Renal cortex interstitium (tissue), 15 donors: ENCODE measurements at places on chromosomes 5 and 9. TPM values are rescaled to one million over a fixed set of nuclear protein-coding genes. Genes with fewer than 3 reads are reported as not detected.

GRCh38 chr5:1037123-1037670 is 28.6 kb downstream of the NKD2 start:
- no peak for DNase-seq

GRCh38 chr9:131220485-131220884 is 55.8 kb downstream of the FAM78A start:
- no peak for DNase-seq

DNA sequence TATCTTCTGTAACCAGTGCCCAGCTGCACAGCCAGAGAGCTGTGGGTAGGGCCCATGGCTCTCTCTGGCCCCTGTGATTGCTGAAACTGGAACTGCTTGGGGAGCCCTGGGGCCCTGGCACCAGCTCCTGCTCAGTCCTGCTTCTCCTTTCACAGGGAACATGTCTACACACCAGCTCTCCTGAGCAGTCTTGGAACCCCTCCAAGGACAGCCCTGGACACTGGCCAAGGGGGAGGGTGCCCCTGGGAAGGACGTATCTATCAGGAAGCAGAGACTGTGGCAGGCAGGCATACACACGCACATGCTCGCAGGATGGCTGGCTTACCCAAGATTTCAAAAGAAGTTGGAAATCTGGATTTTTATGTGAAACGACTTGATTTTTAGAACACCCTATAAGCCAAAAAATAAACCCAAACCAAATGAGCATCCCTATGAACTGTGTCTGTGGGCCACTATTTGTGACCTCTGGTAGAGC is 8.8 kb upstream of the TRAF1 start:
- DNase-seq = no peak

GRCh38 chr5:4896328-4896727 is 243.8 kb upstream of the ADAMTS16 start:
- DNase-seq = no peak

DNA sequence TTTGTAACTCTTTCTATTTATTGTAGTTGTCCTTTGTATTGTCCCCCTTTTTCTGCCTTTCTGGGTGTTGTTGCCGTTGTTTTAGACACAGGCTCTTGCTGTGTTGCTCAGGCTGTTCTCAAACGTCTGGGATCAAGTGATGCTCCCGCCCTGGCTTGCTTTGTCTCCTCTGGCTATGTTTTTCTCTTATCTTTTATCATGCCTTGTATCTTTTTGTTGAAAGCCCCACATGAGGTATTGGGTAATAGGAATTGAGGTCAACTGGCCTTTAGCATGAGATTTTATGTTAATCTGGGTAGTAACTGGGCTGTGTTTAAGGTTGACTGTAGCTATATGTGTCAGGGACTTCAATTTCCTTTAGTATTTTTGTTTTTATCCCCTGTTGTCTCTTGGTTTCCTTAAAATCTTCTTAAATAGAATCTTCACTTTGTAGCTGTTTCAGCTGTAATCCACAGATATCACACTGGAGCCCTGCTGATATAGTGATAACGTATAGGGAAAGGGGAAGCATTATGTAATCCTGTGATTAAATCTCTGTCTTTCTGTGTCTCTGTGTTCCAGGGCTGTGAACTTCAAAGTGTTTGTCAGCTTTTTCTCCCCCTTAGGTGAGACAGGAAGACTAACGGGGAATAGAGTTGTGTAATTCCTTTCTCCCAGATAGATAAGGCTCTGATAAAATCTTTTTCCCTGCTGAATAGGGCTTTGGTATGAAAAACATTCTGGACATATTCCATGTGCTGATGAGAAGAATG is 25.9 kb upstream of the CACNA1B start:
- DNase-seq = no peak

DNA sequence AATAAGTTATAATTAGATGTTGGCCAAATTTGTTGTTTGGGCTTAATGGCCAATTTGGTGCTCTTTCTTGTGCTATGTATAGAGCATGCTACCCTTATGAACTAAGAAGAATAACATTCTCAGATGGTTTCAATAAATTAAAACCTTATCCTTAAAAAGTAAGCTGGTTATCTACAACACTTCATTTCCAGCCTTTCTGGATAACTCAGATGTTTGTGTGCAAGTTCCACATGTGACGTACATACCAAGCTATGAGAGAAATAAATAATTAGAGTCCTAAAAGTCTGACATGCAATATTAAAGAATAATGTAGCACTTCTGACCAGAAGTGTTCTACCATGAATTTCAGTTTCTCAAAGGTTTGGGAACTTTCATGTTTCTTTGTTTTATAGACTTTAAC is 11.7 kb downstream of the MTREX start:
- DNase-seq = no peak

DNA sequence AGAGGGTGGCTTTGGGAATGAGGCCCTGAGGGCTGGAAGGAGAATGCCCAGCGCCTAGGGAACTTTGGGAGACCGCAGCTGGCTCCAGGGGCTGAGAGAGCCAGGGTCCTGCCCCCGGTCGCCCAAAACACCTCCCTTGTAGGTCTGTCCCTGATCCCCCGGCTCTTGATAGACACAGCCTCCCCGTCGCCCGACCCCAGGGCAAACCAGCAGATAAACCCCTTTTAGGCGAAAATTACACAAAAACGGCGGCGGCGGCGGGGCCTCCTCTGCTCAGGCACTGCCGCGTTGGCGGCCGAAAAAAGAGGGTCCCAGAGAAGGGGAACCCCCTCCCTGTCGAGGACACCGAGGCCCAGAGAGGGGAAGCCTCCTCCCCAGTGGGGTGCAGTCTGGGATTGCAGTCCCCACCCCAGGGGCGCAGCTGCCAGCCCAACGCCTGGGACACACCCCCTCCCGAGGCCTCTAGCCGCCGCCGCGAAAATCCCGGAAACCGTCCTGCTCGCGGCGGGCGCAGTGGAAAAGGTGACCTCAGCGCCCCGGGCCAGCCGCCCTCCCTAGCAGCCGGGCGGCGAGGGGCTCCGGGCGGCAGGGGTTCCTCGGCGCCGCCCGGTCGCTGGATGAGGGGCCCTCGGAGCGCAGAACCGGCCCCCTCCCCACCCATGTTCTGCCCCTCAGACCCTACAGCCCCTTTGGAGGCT is 3.1 kb upstream of the BARX1 start:
- DNase-seq = no peak

GRCh38 chr9:133004999-133005760 is 25.6 kb upstream of the GTF3C5 start:
- DNase-seq = no peak

DNA sequence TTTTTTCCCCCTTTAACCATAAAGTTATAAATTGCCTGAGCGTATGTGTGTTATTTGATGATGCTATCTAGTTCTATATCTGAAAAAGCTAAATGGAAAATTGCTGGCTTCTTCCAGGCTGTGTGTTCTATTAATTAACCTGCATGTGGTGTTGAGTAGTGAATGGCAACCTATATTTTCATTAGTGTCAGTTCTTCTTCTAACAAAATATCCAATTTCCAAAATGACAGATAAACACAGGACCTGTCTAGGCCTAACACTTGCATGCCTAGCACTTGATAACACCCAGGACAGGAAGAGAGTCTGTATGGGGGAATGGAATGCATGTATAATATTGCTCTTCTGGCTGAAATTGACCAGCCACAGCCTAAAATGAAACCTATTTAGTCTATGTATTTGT is 91.7 kb downstream of the CD180 start:
- no peak for DNase-seq

GRCh38 chr5:74639807-74640449 is 600 bp downstream of the ENC1 start:
- DNase-seq = no peak

GRCh38 chr5:133683646-133684596 is 71.6 kb upstream of the FSTL4 start:
- DNase-seq = peak; percentile 27

- no peak for DNase-seq
Observed at GRCh38 chr5:27612161-27612560, 573.8 kb upstream of the CDH9 start.

The CD274 gene
- 0.80 TPM for polyA plus RNA-seq

The ANKRD55 gene
- polyA plus RNA-seq = 1.4 TPM

The MTX3 gene
- polyA plus RNA-seq = 24.0 TPM

The TMEM141 gene
- polyA plus RNA-seq = 53.5 TPM

The TDRD7 gene
- 7.7 TPM for polyA plus RNA-seq

The SVEP1 gene
- 10.1 TPM for polyA plus RNA-seq

The PHF24 gene
- 0.47 TPM for polyA plus RNA-seq

The OR1Q1 gene
- not detected for polyA plus RNA-seq

The ZDHHC11 gene
- 4.8 TPM for polyA plus RNA-seq

The TNPO1 gene
- polyA plus RNA-seq = 99.8 TPM
